ENCODE measurements at places on chromosomes 7 and 10.
A peak's percentile ranks its signal among the peaks of the same experiment; 100 is the strongest.

GRCh38 chr7:116180302-116180701, 30.0 kb upstream of the TES start:
- no peaks in the 10 kb centered on the region for H3K4me1 ChIP-seq
- H3K27me3 ChIP-seq = no peaks in the 10 kb centered on the region
- no peak for DNase-seq
- no peak overlapping the region for H3K27ac ChIP-seq
- no peak overlapping the region for H3K4me3 ChIP-seq

DNA sequence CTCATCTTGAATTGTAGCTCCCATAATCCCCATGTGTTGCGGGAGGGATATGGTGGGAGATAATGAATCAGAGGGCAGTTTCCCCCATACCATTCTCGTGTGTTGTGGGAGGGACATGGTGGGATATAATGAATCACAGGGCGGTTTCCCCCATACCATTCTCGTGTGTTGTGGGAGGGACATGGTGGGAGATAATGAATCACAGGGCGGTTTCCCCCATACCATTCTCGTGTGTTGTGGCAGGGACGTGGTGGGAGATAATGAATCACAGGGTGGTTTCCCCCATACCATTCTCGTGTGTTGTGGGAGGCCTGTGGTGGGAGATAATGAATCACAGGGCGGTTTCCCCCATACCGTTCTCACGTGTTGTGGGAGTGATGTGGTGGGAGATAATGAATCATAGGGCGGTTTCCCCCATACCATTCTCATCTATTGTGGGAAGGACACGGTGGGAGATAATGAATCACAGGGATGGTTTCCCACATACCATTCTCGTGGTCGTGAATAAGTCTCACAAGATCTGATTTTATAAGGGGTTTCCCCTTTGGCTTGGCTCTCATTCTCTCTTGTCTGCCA, 271.0 kb downstream of the MAD1L1 start:
- no peak for DNase-seq
- no peak overlapping the region for H3K4me3 ChIP-seq
- H3K27ac ChIP-seq = no peak overlapping the region

DNA sequence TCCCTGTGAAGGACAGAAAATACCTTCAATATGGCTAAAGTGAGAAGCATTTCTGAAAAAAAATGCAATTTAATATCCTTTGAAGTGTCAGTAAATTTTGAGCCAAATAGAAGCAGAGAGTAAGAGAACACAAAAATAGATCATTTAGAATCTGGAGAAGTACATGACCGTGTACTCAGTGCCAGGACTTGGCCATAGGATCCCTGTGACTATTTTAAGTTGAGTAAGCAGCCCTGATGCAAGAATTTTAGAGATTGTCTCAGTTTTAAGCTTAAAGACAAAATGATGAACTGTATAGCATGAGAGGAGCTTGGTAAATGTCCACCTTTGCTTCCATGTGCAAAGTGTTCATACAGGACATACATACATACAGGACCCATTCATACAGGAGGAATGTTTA, 2.5 kb downstream of the PTER start:
- DNase-seq = no peak
- H3K4me1 ChIP-seq = peaks cover 25% of the 10 kb centered on the region
- no peaks in the 10 kb centered on the region for H3K36me3 ChIP-seq
- no peak overlapping the region for H3K27ac ChIP-seq

- no peaks in the 10 kb centered on the region for H3K27me3 ChIP-seq
- no peak overlapping the region for H3K4me3 ChIP-seq
- no peaks in the 10 kb centered on the region for H3K36me3 ChIP-seq
- no peak for DNase-seq
Observed at GRCh38 chr7:108057951-108058481, 55.1 kb upstream of the LAMB1 start.

DNA sequence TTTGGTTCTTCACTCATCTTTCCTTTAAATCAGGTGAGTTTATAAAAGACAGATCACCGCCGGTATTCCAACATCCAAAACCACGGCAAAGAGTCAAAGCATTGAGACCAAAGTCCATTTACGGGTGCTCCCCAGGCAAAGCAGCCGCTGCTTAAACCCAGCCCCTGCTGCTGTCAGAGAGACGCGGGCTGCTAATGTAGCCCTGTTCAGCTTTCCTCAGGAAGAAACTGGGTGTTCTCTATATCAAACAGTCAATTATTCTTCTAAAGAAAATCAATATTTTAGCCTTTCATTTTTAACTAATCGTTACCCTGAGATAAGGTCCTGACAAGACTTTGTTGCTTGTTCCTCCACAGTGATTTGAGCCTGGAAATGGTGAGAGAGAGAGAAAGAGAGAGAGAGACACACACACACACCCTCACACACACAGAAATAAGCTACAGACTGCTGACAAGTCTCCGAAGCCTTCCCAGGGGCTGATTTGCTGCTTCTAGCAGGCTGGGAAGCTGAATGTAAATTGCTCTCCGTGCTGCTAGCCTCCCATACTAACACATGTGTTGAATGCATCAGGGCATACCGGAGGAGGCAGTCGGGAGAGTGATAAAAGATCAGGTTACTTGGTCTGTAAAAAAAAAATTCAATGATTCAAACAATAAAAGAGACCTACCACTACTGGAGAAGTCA, 183.0 kb upstream of the ANK3 start:
- H3K27ac ChIP-seq = peak overlapping the region; percentile 68
- peak; percentile 7 for DNase-seq
- H3K36me3 ChIP-seq = peaks cover under 1% of the 10 kb centered on the region
- peaks cover 21% of the 10 kb centered on the region for H3K4me1 ChIP-seq
- no peaks in the 10 kb centered on the region for H3K27me3 ChIP-seq
- H3K4me3 ChIP-seq = peak overlapping the region; percentile 89

- no peaks in the 10 kb centered on the region for H3K36me3 ChIP-seq
- H3K4me3 ChIP-seq = no peak overlapping the region
- DNase-seq = no peak
- no peak overlapping the region for H3K27ac ChIP-seq
- H3K4me1 ChIP-seq = no peaks in the 10 kb centered on the region
Observed at GRCh38 chr10:108360187-108360586, 1195.7 kb upstream of the SORCS1 start.

- no peaks in the 10 kb centered on the region for H3K4me1 ChIP-seq
- no peak overlapping the region for H3K27ac ChIP-seq
- no peak overlapping the region for H3K4me3 ChIP-seq
- no peak for DNase-seq
- H3K27me3 ChIP-seq = no peaks in the 10 kb centered on the region
Observed at GRCh38 chr7:147413557-147413870, 1177.1 kb upstream of the C7orf33 start.

GRCh38 chr10:71088054-71088453, 124.3 kb upstream of the UNC5B start:
- no peak overlapping the region for H3K4me3 ChIP-seq
- no peaks in the 10 kb centered on the region for H3K27me3 ChIP-seq
- H3K27ac ChIP-seq = no peak overlapping the region

DNA sequence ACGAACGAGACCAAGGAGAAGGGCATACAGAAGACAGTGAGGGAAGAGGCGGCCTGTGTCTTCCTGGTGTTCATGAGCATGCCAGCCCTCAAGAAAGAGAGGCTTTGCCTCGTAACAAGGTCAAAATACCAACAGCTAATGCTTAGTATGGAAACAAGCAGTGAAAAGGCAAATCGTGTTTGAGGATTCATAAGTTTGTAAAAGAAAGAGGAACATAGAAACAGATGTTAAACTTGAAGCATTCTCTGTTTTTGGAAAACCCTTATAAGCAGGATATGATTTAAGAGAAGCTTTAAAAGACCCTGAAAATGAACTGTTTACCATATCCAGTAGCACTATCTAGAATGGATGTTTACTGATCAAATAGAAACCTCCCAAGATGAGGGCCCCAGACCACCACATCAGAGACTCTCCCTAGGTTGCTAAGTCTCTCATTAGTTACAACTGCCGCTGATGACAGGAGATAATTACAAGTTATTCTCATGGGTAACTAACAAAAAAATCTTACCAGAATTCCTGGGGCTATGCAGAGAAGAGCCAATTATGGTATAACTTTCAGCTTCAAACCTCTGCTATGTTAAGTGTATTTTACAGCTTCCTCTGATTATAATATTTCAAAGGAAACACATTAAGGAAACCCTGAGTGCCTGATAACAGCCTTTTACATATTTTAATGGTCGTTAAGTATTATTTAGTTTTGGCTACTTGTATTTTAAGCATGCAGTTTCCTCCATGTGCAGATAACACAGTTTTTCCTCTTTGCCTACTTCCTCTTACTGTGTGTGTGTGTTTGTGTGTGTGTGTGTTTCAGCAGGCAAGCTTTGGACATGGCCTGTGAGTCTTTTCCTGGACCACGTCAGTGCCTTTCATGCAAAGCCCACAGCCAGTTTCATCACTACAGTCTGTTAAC, 17.9 kb downstream of the JCAD start:
- no peak for DNase-seq
- peaks cover 17% of the 10 kb centered on the region for H3K4me1 ChIP-seq
- H3K27ac ChIP-seq = no peak overlapping the region
- no peaks in the 10 kb centered on the region for H3K27me3 ChIP-seq

- H3K4me1 ChIP-seq = no peaks in the 10 kb centered on the region
- H3K36me3 ChIP-seq = no peaks in the 10 kb centered on the region
- no peak overlapping the region for H3K4me3 ChIP-seq
Observed at GRCh38 chr10:77629775-77630506, 7.7 kb downstream of the KCNMA1 start.
